T-helper 2 cell (primary cell): ENCODE measurements at places on chromosomes 4 and X.

GRCh38 chr4:154984148-154984547 is 203.1 kb downstream of the RBM46 start:
- no peak for DNase-seq

DNA sequence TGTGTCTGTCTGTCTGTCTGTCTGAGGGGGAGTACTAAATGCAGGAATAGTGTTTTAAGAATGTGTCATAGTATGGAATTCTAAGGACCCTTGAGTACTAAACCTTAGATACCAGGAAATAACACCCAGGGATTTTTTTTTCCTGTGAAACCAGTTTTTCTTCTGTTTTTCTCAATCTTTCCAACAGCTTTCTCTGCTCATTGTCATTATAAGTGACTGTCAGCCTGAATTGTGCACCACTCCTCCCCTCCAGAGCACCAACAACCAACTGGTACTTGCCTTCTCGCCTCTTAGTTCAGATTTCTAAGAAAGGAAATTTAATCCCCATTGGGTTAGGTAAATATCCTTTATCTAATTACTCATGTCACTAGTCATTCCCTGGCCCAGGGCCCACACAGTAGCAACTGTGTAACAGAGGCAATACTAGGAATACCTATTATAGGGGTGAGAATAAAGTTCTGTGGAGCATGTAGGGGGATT is 320.6 kb downstream of the ADGRL3 start:
- DNase-seq, result no peak

- no peak for DNase-seq
Observed at GRCh38 chrX:10631416-10632145, 11.2 kb upstream of the MID1 start.

- no peak for DNase-seq
Observed at GRCh38 chr4:139819082-139819481, 153.5 kb downstream of the MGST2 start.

DNA sequence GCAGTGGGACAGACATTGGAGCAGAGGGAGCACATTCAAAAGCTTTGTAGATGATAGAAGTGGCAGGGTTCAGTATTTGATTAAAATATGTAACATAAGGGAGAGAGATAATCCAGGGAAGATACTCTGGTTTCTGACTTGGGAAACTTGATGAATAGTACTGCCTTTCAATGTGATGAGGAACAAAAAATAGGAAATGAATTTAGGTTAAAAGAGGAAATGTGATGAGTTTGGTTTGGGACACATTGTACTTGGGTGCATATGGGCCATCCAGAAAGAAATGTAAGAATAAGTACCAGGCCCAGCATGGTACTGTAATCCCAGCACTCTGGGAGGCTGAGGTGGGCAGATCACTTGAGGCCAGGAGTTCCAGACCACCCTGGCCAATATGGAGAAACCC is 20.9 kb upstream of the NDNF start:
- DNase-seq, result no peak
